ENCODE measurements at places on chromosomes 2 and 18.
A peak's percentile ranks its signal among the peaks of the same experiment; 100 is the strongest.

GRCh38 chr18:37249895-37250618 lies 315.5 kb downstream of the CELF4 start:
- no peak for DNase-seq

DNA sequence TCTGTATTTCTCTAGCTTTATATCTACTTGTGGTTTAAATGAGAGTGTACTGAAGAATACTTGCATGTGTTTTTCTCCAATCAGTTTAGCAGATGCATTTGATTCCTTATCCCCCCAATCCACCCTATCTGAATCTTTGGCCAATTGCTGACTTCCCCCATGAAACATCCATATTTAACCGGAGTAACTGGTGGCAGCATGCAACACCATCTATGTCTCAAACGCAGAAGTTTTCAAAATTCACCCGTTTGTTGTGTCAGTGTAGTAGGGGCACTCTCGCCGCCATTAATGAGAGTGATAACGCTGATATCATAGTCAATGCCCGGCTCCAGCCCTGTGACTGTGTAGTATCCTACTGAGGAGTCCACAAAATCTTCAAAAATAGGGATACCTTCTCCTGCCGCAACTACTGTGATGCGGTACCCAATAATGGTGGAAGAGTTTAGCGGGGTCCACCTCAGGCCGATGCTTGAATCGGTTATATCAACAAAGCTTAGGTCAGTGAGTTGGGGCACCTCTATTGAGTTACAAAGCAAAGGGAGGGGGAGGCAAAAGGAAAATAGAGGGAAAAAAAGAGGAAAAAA lies 43.1 kb downstream of the FN1 start:
- DNase-seq, result no peak

- no peak for DNase-seq
Observed at GRCh38 chr18:9106800-9107584, 4.5 kb downstream of the NDUFV2 start.

DNA sequence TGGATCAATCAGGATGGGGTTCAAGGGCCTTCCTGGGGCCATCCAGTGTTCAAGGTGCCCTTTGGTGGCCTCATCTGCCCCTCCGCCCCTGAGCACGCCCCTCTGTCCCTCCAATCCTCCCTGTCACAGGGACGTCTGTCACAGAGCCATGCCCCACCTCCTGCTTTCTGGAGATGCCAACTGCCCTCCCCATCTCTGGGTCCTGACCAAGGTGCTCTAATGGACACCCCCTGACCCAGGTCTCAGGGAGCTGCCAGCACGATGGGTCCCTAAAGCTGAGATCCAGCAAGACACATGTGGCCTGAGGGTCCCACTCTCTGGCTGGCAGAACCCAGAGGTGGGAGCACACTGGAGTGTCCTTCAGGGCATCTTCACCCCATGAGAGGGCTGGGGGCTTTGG lies 2.1 kb upstream of the TEKT4 start:
- DNase-seq, result no peak

DNA sequence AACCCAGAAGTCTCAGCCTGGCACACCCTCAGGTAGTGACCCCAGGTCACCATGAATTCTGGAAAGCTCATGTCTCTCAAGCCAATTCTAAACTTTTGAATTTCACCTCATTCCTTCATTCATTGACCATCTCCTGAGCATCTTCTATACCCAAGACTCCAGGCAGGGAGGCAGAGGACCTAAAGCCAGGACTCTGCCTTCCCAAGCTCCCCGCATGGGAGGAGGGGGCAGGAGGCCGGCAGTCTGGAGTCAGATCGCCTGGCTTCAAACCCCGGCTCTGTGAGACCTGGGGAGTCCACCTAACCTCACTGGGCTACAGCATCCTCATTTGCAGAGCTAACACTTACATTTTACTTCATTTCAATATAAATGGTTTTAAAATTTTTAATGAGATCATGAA lies 59.0 kb downstream of the SMAD7 start:
- no peak for DNase-seq

GRCh38 chr2:28155627-28156026 lies 237.0 kb upstream of the FOSL2 start:
- DNase-seq, result peak; percentile 35

- DNase-seq, result no peak
Observed at GRCh38 chr2:43251171-43251731, 24.8 kb upstream of the ZFP36L2 start.

DNA sequence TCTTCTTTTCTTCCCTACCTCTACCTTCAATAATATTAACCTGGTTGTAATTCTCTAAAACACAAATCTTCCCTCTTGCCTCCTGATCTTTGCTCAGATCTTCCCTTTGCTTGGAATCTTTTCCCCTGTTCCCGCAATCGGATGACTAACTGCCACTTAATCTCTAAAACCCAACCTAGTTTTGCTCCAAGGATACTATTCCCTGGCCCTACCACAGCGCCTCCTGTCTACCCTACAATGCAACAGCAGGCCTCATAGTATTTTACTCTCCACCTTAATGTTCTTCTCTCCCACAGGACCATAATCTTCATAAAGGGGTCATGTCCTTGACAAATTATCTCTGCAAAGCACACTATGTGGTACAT lies 246.8 kb upstream of the TNP1 start:
- DNase-seq, result no peak

- DNase-seq, result no peak
Observed at GRCh38 chr2:151357359-151357758, at the start of gene TNFAIP6. TSS of gene TNFAIP6 (plus strand) at chr2:151357592. CDS start at chr2:151357667, 75 bp downstream.

DNA sequence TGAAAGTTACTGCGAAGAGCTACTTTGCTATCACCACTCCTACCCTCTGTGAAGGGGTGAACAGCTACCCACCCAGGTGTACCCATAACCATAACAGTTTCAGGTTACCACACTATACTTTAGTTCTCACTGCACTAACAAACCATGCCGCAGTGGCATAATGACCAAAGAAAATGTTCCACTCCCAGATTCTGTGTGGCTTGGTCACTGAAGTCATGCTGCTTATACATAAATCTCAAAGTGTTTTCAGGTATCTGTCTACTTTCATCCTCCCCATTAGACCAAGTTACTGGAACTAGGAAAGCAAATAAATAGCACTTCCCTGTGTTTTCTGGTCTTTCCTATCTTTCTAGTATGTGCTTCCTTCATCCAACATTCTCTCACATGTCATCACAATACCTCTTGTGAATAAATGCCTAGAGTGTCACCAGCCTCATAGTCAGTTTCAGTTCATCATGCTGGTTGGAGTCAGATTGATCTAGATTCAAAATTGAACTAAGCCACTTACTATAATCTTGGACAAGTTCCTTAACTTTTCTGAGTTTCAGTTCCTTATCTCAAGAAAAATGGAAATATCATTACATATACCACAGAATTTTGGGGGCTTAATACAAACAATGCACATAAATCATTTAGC lies 293.6 kb downstream of the FSIP2 start:
- no peak for DNase-seq

- no peak for DNase-seq
Observed at GRCh38 chr2:150339282-150339681, 148.2 kb downstream of the RND3 start.

DNA sequence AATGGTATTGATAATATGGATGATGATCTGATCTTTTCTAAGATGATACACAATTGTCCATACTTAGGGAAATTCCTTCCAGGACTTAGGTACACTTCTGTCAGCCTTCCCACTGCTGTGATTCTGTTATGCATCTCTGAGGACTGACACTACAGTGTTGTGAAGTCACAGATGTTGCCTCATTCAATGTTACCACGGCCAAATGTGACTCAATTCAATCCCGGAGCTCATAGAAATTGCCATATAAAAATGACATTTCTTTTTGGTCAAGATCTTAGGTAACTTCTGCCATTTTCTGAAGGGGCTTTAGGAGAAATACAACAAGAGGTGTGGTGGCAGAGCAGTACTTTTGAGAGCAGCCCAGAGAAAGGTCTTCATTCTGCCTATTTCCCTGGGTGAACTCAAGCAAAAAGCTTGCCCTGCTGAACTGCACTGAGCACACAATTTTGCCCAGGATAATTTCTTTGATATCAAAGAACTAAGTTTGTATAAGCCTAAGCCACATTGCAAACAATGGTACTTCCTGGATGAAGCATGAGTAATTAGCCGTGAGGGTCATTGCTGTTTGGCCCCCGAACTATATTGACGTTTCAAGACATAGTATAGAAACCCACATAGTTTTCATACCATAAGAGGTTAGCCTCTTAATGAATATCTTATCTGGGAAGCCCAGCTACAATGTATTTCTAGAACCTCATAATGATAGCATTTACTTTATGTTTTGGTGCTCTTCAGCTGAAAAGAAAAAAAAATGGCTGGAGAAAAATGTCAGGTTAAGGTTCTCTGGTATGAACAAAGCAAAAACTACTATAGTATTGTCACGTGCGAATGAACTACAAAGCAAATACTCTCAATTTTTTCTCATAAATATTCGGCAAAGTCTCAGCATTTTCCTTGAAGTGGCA lies 437.4 kb downstream of the MEIS1 start:
- DNase-seq, result no peak

DNA sequence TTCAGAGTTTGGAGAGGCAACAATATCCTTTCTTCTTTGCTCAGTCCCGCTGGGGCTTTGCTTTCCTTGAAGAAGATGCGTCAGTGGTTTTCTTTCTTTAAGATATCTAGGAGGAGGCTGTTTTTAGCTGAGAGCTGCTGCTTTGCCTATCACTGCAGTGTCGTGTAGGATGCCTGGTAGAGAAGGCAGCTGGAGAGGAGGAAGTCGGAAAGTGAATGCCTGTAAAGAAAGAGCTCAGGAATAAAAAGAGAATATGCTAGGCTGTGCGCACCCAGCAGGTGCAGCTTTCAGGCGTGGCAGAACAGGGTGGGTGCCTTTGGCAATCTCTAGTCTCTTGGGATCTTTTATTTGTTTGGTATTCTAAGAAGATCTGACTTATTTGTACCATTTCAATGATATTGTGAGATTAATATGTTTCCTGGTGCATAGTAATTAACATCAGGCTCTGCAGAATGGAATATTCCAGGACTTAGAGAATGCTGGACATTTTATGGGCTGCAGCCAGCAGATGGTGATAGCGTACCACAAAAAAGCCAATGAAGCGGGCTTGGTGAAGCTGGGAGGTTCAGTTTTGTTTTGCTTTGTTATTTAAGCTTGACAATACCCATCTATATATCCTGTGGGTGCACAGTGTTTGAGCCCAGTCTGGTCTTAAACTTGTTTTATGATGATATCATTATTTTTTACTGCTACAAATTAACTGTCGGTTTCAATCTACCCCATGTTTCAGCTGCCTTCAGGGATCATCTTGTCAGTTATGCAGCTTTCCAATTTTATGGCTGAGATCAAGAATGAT lies 34.9 kb downstream of the CAVIN2 start:
- peak; percentile 27 for DNase-seq

DNA sequence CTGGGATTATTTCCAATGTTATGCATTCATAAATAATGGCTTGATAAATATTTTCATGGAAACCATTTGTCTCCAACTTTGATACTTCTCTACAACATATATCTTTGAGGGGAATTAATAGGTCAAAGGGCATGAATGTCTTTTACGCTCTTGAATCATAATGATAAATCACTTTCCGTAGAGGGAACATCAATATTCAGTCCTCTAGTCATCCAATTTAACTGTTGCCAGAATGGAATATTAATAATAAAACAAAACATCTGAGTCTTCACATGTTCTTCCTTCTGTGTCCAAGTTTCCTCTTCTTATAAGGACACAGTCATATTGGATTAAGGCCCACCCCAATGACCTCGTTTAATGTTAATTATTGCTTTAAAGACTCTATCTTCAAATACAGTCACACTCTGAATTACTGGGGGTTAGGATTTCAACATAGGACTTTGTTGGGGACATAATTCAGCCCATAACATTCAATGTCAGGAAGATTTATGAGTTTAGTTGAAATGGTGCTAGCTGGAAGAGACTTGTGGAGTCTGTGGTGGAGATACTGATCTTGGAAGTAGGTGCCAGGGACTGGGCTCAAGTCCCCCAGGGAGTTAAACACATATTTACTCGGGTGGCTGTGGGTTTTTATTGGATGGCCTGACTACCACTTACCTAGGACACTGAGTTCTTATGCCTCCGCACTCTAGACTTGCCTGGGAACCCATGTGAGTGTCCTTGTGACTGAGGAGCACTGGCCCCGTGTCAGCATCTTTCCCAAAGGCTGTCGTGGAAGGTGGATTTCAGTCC lies 85.0 kb upstream of the SEC11C start:
- no peak for DNase-seq

- no peak for DNase-seq
Observed at GRCh38 chr18:44900627-44901026, 219.9 kb downstream of the SETBP1 start.

- DNase-seq, result peak; percentile 52
Observed at GRCh38 chr2:46229134-46230063, 67.8 kb upstream of the EPAS1 start.

GRCh38 chr2:196337208-196337953 lies 166.0 kb upstream of the STK17B start:
- DNase-seq, result peak; percentile 7

GRCh38 chr2:53242090-53242489 lies 525.5 kb upstream of the CHAC2 start:
- no peak for DNase-seq

DNA sequence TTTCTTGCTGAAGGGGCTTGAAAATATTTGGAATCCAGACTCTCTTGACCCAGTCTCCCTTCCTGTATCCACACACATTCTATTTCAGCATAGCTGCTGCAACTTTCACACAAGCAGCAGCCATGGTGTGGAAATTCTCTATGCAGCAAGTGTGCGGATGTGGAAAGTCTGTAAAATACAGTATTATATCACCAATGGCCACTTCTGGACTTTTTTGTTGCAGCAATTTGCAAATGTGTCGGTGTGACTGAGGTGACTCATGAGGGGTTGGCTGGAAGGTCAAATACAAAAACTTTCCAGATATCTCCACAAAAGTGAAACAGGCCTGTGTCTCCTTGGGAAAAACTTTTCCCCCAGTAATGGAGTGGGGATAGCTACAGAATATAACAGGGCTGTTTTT lies 299.3 kb upstream of the GYPC start:
- DNase-seq, result no peak

DNA sequence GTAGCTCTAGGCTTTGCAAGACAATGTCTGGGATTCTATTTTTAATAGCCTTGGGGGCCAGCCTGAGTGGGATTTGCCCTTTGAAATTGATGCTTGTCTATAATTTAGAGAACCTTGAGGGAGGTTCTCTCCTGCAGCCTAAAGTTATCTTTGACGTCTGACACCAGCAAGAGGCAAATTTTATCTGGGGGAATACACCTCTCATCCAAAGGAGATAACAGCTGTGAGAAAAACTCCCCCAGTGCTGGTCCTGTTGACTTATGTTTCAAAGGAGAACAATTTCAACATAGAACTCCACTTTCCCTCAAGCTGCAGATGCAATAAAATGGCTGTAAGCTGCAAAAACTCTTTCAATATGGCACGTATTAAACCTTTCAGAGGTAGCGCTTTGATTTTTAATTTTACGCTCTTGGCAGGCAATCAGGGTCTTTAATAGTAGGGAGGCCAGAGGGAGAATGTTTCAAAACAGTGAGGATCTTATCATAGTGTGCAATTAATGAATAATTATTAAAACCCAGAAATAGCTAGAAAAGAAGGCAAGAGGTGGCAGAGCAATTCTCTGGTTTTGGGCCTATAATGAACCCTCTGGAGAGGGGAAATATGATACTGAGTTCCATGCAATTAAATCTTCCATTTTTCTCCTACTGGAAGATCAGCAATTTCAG lies 62.4 kb downstream of the LYPD1 start:
- no peak for DNase-seq
